Body of pancreas (tissue), 4 donors: ENCODE measurements at places on chromosomes 6 and 20. TPM values are rescaled to one million over a fixed set of nuclear protein-coding genes. Genes with fewer than 3 reads are reported as not detected.
A peak's percentile ranks its signal among the peaks of the same experiment; 100 is the strongest.

Gene TSBP1
- not detected for total RNA-seq

Gene HLA-DRB5
- 19.8 TPM for total RNA-seq

Gene CLPSL2
- not detected for total RNA-seq

Gene BPI
- total RNA-seq = not detected

Gene LAMA4
- 27.0 TPM for total RNA-seq

Gene SLC22A2
- not detected for total RNA-seq

Gene LBP
- 0.66 TPM for total RNA-seq

- H3K36me3 ChIP-seq = no peaks in the 10 kb centered on the region
- H3K4me1 ChIP-seq = no peaks in the 10 kb centered on the region
- no peak overlapping the region for H3K4me3 ChIP-seq
- DNase-seq = no peak
- H3K27me3 ChIP-seq = no peaks in the 10 kb centered on the region
Observed at GRCh38 chr6:32583527-32583898, 6.1 kb downstream of the HLA-DRB1 start.

GRCh38 chr20:6295127-6295866, 172.5 kb upstream of the FERMT1 start:
- no peaks in the 10 kb centered on the region for H3K4me1 ChIP-seq
- no peak overlapping the region for H3K27ac ChIP-seq
- H3K4me3 ChIP-seq = no peak overlapping the region
- no peaks in the 10 kb centered on the region for H3K27me3 ChIP-seq

- H3K4me1 ChIP-seq = peaks cover 3% of the 10 kb centered on the region
- H3K27me3 ChIP-seq = no peaks in the 10 kb centered on the region
- H3K27ac ChIP-seq = no peak overlapping the region
Observed at GRCh38 chr20:38931984-38932383, 5.8 kb downstream of the FAM83D start.

DNA sequence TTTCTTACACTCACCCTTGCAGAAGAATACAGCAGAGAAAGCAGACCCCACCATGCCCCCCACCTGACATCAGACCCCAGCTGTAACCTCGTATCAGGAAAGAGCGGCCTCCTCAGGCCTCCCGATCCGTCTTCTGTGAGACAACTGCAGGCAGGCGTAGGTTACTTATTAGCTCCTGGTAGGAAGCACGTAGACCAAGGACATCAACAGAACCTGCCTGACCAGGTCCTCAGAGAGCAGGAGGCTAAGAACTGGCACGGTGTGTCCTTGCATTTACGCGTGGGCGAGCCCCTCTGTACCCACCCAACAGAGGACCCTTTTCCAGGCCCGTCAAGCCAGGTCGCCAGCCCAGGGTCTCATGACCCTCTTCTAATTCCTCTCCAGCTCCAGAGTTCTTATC, 51.0 kb downstream of the ABHD12 start:
- DNase-seq = peak; percentile 84
- H3K4me3 ChIP-seq = no peak overlapping the region
- H3K4me1 ChIP-seq = peaks cover 68% of the 10 kb centered on the region
- no peaks in the 10 kb centered on the region for H3K36me3 ChIP-seq

DNA sequence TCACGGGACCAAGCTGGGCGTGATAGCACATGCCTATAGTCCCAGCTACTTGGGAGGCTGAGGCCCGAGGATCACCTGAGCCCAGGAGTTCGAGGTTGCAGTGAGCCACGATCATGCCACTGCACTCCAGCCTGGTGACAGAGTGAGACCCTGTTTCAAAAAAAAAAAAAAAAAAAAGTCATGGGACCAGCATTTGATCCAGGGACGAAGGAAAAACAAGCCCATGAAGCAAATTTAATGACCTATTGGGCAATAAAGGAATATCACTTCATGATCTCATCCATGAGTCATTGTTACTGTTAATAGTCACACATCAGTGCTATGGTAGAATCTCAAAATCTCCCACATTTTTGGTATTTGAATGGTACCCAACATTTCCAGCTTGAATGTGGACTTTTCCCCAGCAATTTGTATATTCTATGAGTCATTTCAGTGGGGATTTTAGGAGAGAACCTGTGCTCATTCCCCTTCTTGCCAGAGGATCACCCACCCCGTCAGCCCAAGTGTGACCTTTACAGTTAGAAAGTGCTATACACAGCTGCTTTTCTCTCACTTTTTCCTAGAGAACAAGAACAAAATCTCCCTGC, 8.5 kb upstream of the SOD2 start:
- no peak overlapping the region for H3K27ac ChIP-seq
- H3K4me1 ChIP-seq = peaks cover 21% of the 10 kb centered on the region
- peak; percentile 41 for DNase-seq
- H3K36me3 ChIP-seq = no peaks in the 10 kb centered on the region
- H3K27me3 ChIP-seq = no peaks in the 10 kb centered on the region
- no peak overlapping the region for H3K4me3 ChIP-seq

DNA sequence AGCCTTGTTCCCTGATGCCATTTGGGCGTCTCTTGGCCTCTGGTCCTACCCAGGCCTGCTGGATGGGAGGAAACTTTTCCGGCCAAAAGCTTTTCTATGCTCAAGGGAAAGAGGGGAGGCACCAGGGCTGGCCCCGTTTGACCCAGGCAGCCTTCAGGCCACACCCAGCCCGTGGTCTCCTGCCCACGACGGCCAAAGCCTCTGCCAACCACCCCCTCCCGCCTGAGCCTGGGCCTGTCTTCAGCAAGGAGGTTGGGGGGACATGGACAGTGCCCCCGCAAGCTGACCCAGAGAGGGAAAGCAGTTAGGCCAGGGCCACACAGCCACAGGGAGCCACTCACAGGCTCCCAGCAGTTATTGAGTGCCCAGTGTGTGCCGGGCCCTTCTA, 49.5 kb downstream of the SRC start:
- no peaks in the 10 kb centered on the region for H3K4me1 ChIP-seq
- DNase-seq = no peak
- H3K4me3 ChIP-seq = no peak overlapping the region
- H3K27me3 ChIP-seq = no peaks in the 10 kb centered on the region
- H3K36me3 ChIP-seq = peaks cover 12% of the 10 kb centered on the region
- H3K27ac ChIP-seq = no peak overlapping the region

DNA sequence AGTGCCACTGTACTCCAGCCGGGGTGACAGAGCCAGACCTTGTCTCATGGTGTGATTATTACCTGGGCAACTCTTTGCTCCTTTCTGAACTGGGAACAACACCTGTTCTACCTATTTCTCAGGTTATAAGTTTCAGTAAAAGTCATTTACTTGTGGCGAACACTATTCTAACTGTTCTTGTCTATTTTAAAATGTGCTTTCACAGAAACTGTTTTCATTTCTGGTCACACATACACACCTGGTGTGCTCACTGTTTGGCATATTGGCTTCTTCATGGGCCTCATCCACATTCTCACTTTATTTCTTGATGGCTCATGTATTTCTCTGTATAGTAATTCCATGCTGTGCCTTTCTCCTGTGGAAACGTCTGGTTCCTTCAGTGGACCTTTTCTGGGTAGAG, 30.5 kb upstream of the XRN2 start:
- no peak for DNase-seq
- H3K36me3 ChIP-seq = no peaks in the 10 kb centered on the region
- no peak overlapping the region for H3K27ac ChIP-seq
- no peaks in the 10 kb centered on the region for H3K27me3 ChIP-seq
- H3K4me3 ChIP-seq = no peak overlapping the region

DNA sequence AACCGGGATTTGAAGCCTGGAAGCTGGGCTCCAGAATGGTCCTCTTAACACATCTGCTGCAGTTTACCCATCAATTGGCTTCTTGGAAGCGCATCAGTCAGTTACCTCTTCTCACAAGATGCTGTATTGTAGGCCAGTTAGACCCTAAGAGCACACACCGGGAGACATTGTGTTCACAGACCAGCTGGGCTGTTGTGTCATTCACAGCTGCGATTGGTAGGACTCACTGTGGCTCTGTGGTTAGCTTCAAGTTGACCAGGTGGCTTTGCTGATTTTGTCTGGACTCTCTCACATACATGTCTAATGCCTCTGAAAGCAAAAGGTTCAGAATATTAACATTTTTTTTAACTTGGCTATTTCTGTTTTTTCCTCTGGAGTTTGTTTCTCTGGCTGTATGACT, 64.8 kb downstream of the SNX9 start:
- H3K27ac ChIP-seq = no peak overlapping the region
- H3K4me3 ChIP-seq = no peak overlapping the region

GRCh38 chr6:52494298-52495072, 74.3 kb downstream of the EFHC1 start:
- DNase-seq = no peak
- H3K4me1 ChIP-seq = no peaks in the 10 kb centered on the region
- no peak overlapping the region for H3K4me3 ChIP-seq
- no peaks in the 10 kb centered on the region for H3K36me3 ChIP-seq
- H3K27me3 ChIP-seq = no peaks in the 10 kb centered on the region

- no peak for DNase-seq
- no peak overlapping the region for H3K27ac ChIP-seq
- H3K36me3 ChIP-seq = no peaks in the 10 kb centered on the region
- no peaks in the 10 kb centered on the region for H3K4me1 ChIP-seq
Observed at GRCh38 chr20:17407550-17407949, 123.6 kb downstream of the BFSP1 start.

GRCh38 chr6:55604021-55604420, 25.0 kb upstream of the HMGCLL1 start:
- peaks cover 13% of the 10 kb centered on the region for H3K4me1 ChIP-seq
- H3K27me3 ChIP-seq = no peaks in the 10 kb centered on the region
- H3K27ac ChIP-seq = no peak overlapping the region
- no peak for DNase-seq
- no peaks in the 10 kb centered on the region for H3K36me3 ChIP-seq

GRCh38 chr20:16107172-16107870, 465.9 kb downstream of the KIF16B start:
- H3K4me3 ChIP-seq = no peak overlapping the region
- H3K4me1 ChIP-seq = no peaks in the 10 kb centered on the region
- H3K27me3 ChIP-seq = no peaks in the 10 kb centered on the region
- no peak overlapping the region for H3K27ac ChIP-seq
- DNase-seq = no peak
- H3K36me3 ChIP-seq = no peaks in the 10 kb centered on the region

GRCh38 chr6:70303034-70303525, at the start of gene COL9A1:
COL9A1 (minus strand) TSS chr6:70303084; CDS start chr6:70302924, 160 bp downstream.
- H3K36me3 ChIP-seq = no peaks in the 10 kb centered on the region
- H3K27ac ChIP-seq = no peak within 1 kb of the TSS
- no peak for DNase-seq
- H3K4me3 ChIP-seq = no peak within 1 kb of the TSS
- no peaks in the 10 kb centered on the region for H3K27me3 ChIP-seq

GRCh38 chr6:19759117-19759880, 77.9 kb upstream of the ID4 start:
- no peaks in the 10 kb centered on the region for H3K27me3 ChIP-seq
- DNase-seq = no peak
- H3K4me1 ChIP-seq = no peaks in the 10 kb centered on the region
- no peak overlapping the region for H3K27ac ChIP-seq

DNA sequence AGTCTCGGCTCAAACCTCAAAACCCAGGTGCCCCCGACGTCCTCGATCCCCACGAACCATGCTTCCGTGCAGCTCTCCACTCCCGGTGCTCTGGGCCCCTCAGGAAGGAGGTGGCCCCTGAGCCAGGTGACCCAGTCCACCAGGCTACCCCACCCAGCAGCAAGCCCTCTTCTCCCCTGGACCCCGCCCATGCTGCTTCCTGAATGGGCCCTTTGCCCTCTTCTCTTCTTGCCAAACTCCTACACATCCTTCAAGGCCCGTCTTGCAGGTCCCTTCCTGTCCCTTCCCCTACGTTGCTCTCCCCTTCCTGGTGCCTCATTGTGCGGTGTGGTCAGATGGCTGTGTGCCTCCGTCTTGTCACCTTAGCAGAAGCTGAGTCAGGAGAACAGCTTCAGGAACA, 3.4 kb upstream of the GATA5 start:
- no peak overlapping the region for H3K27ac ChIP-seq
- no peaks in the 10 kb centered on the region for H3K36me3 ChIP-seq
- H3K4me3 ChIP-seq = no peak overlapping the region
- H3K4me1 ChIP-seq = peaks cover 23% of the 10 kb centered on the region
- DNase-seq = no peak

DNA sequence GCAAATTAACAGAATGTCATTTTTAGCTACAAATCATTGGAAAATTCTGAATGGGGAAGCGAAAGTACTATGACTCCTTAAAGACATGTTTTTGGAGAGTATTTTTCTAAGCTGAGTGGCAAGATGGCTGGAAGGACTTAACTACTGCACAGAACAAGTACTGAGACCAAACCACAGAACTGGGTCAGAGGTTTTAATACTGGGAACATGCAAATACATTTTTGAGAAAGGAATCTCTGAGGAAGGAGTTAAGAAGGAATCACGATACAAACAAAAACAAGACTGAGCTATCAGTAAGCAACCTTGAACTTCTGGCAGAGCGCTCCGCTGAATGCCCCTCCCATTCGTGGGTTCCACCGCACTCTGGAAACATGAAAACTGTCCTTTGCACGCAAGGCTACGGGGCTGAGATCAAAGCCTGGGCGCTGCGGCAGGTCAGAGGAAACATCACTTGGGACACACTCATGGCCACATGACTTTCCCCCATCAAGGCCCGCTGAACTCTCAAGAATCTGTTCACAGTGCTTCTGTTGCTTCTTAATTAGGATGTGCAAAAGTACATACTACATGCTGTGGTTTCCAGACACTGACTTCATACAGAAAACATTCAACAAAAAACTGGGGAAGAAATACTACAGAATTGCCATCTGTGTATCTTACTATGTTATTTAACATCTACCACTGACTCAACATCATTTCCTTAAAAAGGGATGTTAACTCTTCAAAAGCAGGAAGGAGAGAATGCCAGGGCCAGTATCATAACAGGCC, 27.8 kb downstream of the SLC23A2 start:
- H3K4me1 ChIP-seq = peaks cover 23% of the 10 kb centered on the region
- DNase-seq = peak; percentile 43
- H3K4me3 ChIP-seq = no peak overlapping the region
- no peaks in the 10 kb centered on the region for H3K27me3 ChIP-seq
- H3K36me3 ChIP-seq = no peaks in the 10 kb centered on the region

- H3K4me3 ChIP-seq = no peak overlapping the region
- H3K27me3 ChIP-seq = no peaks in the 10 kb centered on the region
- H3K27ac ChIP-seq = no peak overlapping the region
- DNase-seq = no peak
- no peaks in the 10 kb centered on the region for H3K36me3 ChIP-seq
- peaks cover 24% of the 10 kb centered on the region for H3K4me1 ChIP-seq
Observed at GRCh38 chr6:90584636-90585255, 2.1 kb downstream of the MAP3K7 start.

- no peaks in the 10 kb centered on the region for H3K4me1 ChIP-seq
- no peak for DNase-seq
- H3K27ac ChIP-seq = no peak overlapping the region
Observed at GRCh38 chr6:34120953-34121675, 24.8 kb downstream of the GRM4 start.

DNA sequence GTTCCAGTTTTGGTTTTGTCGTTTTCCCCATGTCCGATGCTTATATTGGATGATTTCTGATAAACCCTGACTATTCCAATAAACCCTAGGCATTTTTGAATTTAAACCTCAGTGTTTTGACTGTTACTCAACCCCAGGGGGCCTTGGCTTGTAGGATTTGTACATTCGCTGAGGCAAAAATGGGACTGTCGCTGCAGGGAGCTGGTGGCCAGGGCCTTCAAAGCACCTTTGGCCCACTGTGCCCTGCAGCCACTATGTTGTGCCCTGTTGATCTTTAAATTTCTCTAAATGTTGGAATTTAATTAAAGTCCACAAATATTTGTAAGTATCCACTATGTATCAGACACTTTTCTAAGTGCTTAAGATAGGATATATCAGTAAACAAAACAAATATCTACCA, 9.5 kb upstream of the NOL7 start:
- no peak for DNase-seq
- peaks cover 1% of the 10 kb centered on the region for H3K36me3 ChIP-seq
